ENCODE measurements at places on chromosomes 13 and 19. TPM values are rescaled to one million over a fixed set of nuclear protein-coding genes. Genes with fewer than 3 reads are reported as not detected.

The TMEM190 gene
- total RNA-seq: not detected

The TNNT1 gene
- 3.0 TPM for total RNA-seq

The SMAD9 gene
- 5.9 TPM for total RNA-seq

The DNAAF3 gene
- 0.65 TPM for total RNA-seq

The POU4F1 gene
- not detected for total RNA-seq

The PSPN gene
- total RNA-seq: 1.4 TPM

The ZNF441 gene
- total RNA-seq: 14.0 TPM

The SLC46A3 gene
- total RNA-seq: 17.8 TPM

The ZMYM2 gene
- 80.1 TPM for total RNA-seq

The CPAMD8 gene
- 0.23 TPM for total RNA-seq

The TUBB4A gene
- not detected for total RNA-seq

The PNMA8C gene
- 0.30 TPM for total RNA-seq

The CEACAM7 gene
- not detected for total RNA-seq

The CD22 gene
- total RNA-seq: 0.55 TPM

The TMEM86B gene
- 0.59 TPM for total RNA-seq

The ZNF439 gene
- 8.9 TPM for total RNA-seq

The PTH2 gene
- total RNA-seq: not detected

The ZNF578 gene
- 9.5 TPM for total RNA-seq

The ARHGAP45 gene
- total RNA-seq: 0.97 TPM

The ZNF8 gene
- 4.2 TPM for total RNA-seq

The SRRM5 gene
- total RNA-seq: 0.05 TPM

The KLHL1 gene
- total RNA-seq: not detected

The FPR1 gene
- total RNA-seq: 1.6 TPM

The RABAC1 gene
- 104 TPM for total RNA-seq

The PSG11 gene
- not detected for total RNA-seq

The PSG3 gene
- not detected for total RNA-seq

The PLPP2 gene
- 51.1 TPM for total RNA-seq

The CD79A gene
- under 0.01 TPM for total RNA-seq

The ZNF813 gene
- 4.5 TPM for total RNA-seq

The CDX2 gene
- not detected for total RNA-seq

The ZNF728 gene
- 0.18 TPM for total RNA-seq

The NLRP7 gene
- total RNA-seq: not detected

The HSH2D gene
- total RNA-seq: not detected

The C19orf38 gene
- total RNA-seq: 0.30 TPM

The SOHLH2 gene
- total RNA-seq: 0.83 TPM

The LHB gene
- total RNA-seq: not detected

The ZNF763 gene
- 2.7 TPM for total RNA-seq

The LGALS7 gene
- total RNA-seq: not detected
